ENCODE measurements at places on chromosomes 11 and 22. TPM values are rescaled to one million over a fixed set of nuclear protein-coding genes. Genes with fewer than 3 reads are reported as not detected.

MS4A12 gene
- not detected for total RNA-seq

DNA sequence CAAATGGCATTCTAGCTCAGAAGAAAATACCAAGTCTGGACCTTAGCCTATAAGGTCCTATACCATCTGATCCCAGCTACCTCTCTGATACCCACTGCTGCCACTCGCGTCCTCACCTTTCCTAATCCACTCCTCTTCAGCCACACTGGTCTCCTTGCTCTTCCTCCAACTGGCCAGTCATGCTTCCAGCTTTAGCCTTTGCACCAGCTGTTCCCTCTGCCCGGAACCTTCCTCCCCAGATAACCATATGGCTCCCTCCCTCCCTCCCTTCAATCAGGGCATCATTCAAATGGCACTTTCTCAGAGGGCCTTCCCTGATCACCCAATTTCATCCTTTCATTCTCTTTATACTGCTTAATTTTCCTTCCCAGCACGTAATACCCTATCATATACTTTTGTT is 67.9 kb downstream of the KCNC1 start:
- H3K27ac ChIP-seq, result no peak overlapping the region
- H3K4me1 ChIP-seq, result no peaks in the 10 kb centered on the region
- DNase-seq, result no peak
- H3K36me3 ChIP-seq, result no peaks in the 10 kb centered on the region

DNA sequence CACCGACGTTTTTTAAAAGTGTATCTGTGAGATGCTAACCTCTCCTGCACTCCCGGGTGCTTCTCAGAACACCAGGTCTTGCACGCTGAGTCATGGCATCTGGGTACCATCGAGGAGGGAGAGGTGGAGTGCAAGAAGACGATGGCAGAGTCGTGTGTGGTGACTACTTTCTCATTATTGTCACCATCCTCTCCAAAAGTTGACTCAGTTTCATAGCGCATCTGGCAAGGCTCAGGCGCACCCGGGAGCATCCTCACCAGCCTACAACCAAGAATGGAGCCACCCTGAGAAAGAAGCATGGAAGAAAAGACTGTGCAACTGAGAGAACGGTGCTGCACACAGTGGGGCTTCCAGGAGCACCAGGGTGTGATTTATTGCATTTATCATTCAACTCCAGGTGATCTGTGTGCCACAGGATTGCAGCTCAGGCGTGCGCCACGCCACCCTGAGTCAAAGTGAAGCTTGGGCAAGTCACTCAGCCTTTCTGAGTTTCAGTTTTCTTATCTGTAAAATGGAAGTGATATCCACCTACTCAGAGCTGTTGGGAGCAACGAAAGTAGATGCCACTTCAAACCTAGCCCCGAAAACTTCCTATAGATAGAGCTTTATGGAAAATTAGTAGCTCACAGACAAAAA is 65.4 kb downstream of the LINC01488 start:
- no peak overlapping the region for H3K27ac ChIP-seq
- H3K36me3 ChIP-seq, result no peaks in the 10 kb centered on the region
- no peak for DNase-seq
- no peak overlapping the region for H3K4me3 ChIP-seq
- no peaks in the 10 kb centered on the region for H3K4me1 ChIP-seq
- H3K27me3 ChIP-seq, result no peaks in the 10 kb centered on the region

DNA sequence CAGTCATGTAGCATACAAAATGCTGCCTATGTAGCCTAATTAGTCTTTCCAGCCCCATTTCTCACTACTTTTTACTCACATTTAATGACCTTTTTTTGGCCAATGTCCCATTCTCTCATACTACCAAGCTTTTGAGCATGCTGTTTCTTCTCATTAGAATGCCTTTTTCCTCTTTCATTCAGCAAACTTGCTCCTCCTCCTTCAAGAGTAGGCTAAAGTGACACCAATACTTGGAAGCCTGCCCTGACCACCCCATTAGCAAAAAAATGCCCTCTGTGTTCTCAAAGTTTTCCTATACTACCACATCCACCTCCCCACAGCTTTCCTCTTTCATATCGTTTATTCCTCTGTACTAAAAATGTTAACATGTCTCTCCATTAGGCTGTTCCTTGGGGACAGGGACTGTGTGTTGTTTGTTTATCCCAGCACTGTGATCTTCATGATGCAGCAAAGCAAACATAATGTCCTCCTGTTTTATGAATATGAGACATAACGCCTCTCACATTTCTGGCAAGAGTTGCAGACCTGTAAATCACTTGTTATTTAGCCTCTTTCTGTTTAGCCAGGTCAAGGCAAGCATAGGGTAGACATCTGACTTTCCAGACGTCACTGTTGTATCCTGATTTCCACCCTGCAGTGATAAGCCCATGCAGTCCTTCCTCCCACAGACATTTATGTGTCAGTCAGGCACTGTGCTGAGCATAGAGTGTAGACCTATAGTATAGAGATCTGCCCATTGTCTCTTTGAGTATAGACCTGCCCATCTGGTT is 62.0 kb upstream of the UCP3 start:
- H3K27me3 ChIP-seq, result no peaks in the 10 kb centered on the region
- peaks cover 3% of the 10 kb centered on the region for H3K4me1 ChIP-seq
- no peaks in the 10 kb centered on the region for H3K36me3 ChIP-seq
- DNase-seq, result no peak

NAA40 gene
- total RNA-seq, result 10.2 TPM

- H3K36me3 ChIP-seq, result no peaks in the 10 kb centered on the region
- no peak overlapping the region for H3K27ac ChIP-seq
- DNase-seq, result peak; percentile 73
- no peaks in the 10 kb centered on the region for H3K27me3 ChIP-seq
Measured at GRCh38 chr22:44684506-44685383, 17.3 kb upstream of the PRR5 start.

MMP1 gene
- not detected for total RNA-seq

MEI1 gene
- 0.25 TPM for total RNA-seq

DNA sequence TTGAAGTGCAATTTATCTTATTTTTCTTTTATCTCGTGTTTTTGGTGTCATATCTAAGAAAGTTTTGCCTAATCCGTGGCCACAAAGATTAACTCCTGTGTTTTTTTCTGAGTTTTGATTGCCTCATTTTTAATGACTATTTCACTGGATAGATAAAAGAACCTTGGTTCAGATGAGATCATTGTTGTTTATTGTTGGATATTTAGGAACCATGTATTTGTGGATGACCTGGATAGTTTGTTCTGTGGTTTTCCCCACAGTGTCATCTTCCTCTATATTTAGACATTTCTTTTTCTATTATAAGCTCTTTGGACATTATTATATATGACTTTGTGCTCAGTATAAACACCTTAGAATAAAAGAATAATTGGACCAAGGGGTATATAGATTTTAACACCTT is 37.2 kb downstream of the PPP6R3 start:
- H3K27me3 ChIP-seq, result no peaks in the 10 kb centered on the region
- H3K4me1 ChIP-seq, result peaks cover 29% of the 10 kb centered on the region
- no peak overlapping the region for H3K27ac ChIP-seq
- H3K36me3 ChIP-seq, result no peaks in the 10 kb centered on the region

SLC25A17 gene
- 23.4 TPM for total RNA-seq

GRCh38 chr11:24819006-24819405 is 322.2 kb downstream of the LUZP2 start:
- H3K4me3 ChIP-seq, result no peak overlapping the region
- DNase-seq, result no peak

DNA sequence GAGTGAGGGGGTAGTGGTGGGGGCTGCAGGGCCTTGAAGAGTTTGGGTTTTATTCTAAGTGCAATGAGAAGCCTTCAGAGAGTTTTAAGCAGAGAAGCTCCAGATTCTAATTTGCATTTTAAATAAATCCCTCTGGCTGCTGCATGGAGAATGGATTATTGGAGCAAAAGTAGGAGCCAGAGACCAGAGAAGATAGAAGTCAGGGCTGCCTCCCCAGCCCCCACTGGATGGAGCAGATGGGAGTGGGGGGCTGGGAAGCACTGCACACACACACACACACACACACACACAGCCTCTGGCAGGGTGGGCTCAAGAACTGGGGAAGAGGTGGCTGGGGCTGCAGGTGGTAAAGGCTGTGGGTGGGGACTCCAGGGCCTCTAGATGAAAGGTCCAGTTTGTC is 75.6 kb downstream of the TSPAN18 start:
- H3K4me1 ChIP-seq, result peaks cover 4% of the 10 kb centered on the region
- DNase-seq, result no peak
- H3K27me3 ChIP-seq, result no peaks in the 10 kb centered on the region
- no peak overlapping the region for H3K4me3 ChIP-seq
- no peak overlapping the region for H3K27ac ChIP-seq
